ENCODE measurements at places on chromosomes 7 and 10. TPM values are rescaled to one million over a fixed set of nuclear protein-coding genes. Genes with fewer than 3 reads are reported as not detected.

Gene SLC16A9
- total RNA-seq: 52.1 TPM

- no peak overlapping the region for H3K4me3 ChIP-seq
- no peaks in the 10 kb centered on the region for H3K36me3 ChIP-seq
- DNase-seq: no peak
- H3K4me1 ChIP-seq: peaks cover 14% of the 10 kb centered on the region
- H3K27ac ChIP-seq: no peak overlapping the region
- no peaks in the 10 kb centered on the region for H3K27me3 ChIP-seq
Measured at GRCh38 chr10:47361293-47361692, 13.1 kb downstream of the RBP3 start.

DNA sequence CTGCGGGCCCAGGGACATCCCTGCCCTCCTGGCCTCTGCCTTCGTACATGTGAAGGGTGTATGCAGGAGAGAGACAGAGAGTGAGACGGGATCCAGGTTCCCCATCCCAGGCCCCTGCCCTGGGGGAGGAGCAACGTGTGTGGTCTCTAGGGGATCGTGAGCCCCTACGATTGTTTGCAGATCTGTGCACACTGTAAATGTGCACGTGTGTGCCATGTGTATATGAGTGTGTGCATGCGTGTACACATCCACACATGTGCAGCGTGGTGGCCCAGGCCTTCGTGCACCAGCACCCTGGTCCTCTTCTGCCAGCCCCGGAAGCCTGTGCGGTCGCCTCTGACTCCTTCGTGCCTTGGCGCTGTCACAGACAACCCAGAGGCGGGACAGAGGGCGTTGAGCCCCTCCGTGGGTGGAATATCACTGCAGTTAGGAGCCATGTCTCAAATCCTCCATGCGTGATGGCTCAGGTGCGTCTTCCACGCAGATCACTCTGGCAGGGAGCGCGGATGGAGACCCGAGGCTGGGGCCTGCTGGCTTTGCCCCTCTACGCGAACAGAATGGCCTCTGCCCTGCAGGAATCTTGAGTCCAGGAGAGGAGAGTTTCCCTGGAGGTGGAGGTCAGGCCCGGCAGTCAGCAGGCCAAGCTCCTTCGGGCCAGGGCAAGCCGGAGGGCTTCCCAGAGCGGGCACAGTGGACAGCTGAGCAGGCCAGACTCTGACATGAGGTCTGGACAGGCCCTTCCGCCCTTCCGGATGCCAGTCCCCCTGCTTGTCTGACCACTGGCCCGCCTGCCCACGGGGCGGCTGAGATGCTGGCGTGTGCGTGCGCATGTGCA, 97.5 kb downstream of the UNCX start:
- H3K27ac ChIP-seq: no peak overlapping the region
- DNase-seq: no peak
- H3K36me3 ChIP-seq: peaks cover 5% of the 10 kb centered on the region
- H3K27me3 ChIP-seq: no peaks in the 10 kb centered on the region
- H3K4me3 ChIP-seq: no peak overlapping the region

- H3K27ac ChIP-seq: no peak overlapping the region
- H3K27me3 ChIP-seq: no peaks in the 10 kb centered on the region
- H3K4me1 ChIP-seq: no peaks in the 10 kb centered on the region
- no peak overlapping the region for H3K4me3 ChIP-seq
Measured at GRCh38 chr10:126776168-126776567, 105.7 kb upstream of the C10orf90 start.
